ENCODE measurements at places on chromosomes 3 and 15.

- no peak for DNase-seq
These were observed 81.6 kb upstream of the CHMP2B start for GRCh38 chr3:87145553-87145952.

DNA sequence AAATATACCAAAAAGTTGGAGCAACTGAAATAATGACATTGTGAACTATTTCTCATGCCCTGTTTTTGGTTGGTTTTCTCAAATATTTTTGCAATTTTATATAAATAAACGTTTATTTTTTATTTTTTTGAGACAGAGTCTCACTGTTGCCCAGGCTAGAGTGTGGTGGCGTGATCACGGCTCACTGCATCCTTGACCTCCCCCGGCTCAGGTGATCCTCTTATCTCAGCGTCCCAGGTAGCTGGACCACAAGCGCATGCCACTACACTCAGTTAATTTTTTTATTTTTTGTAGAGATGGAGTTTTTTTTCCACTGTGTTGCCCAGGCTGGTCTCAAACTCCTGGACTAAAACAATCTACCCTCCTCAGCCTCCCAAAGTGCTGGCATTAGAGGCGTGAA is 45.6 kb downstream of the YEATS2 start:
- DNase-seq: no peak

GRCh38 chr3:148604270-148605085 is 93.2 kb upstream of the AGTR1 start:
- DNase-seq: peak; percentile 76

DNA sequence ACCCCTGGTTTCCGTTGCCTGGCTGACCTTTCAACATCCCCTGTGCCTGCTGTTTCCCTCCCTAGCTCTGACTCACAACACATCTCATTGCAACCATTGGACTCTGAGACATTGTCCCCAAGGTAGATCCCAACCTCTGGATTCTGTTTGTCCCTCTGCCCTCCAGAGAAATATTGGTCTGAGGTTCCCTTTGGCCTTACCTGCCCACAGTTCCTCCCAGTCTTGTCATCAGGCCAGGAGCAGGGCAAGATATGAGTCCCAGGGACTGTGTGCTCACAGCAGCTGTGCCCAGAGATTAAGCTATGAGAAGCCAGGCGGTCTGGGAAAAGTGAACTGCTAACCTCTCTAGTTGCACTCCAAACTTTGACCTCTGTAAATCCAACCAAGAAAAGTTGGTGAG is 168.2 kb upstream of the NR2F2 start:
- DNase-seq: no peak

DNA sequence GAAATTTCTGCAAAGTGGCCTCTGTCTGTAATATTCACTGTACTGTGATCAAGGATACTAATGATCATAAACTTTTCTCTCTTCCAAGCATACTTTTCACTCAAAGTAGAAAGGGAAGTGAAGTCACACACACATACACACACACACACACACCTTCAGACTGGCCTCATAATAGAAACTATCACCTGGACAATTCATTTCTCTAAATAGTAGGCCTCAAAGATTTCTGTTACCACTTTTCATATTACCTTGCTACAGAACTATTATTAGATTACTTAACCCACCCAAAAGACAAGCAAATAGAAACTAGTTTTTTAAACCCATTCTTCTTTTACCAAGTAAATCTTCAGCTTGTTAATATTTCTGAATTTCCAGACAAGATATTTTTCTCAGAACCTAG is 12.2 kb downstream of the CPB1 start:
- DNase-seq: no peak

GRCh38 chr3:86629511-86629910 is 361.4 kb downstream of the VGLL3 start:
- no peak for DNase-seq

DNA sequence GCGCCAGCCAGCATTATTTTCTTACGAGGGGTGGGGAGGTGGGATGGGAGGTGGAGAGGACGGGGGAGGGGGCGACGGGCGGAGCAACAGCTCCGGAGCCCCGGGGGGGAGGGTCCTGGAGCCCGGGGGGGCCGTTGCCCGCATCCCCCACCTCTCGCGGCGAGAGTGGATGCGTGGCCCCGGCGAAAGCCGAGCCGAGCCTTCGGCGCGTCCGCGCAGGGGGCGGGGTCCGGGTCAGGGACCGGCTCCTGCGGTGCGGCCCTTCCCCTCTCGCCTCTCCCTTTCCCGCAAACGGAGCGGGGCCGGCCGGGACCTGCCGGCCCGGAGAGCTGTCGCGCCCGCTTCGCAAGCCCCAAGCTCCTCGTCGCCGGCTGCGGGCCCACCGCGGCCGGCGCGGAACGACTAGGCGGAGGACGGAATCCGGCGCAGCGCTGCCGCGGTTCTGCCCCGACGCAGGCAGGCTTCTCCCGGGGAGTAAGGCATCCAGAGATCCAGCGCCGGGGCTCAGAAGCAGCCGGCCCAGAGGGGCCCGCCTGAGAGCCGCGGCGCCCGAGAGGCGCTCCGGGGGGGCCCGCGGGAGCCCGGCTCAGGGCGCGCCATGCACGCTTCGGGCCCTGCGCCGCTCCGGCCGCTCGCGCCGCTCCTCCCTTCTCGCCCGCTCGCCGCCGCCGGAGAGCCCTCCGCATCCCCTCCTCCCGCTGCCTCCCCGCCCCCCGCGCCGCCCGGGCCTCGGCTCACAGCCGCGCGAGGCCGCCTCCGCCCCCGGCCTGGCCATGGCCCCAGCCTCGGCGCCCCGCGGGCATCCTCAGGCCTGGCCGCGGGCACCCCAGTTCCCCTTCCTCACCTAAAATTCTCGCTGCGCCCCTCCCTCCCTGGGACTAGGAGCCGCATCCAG is 459 bp upstream of the ADCY5 start:
- peak; percentile 73 for DNase-seq

GRCh38 chr3:14766428-14767244 is 52.1 kb upstream of the FGD5 start:
- DNase-seq: no peak

DNA sequence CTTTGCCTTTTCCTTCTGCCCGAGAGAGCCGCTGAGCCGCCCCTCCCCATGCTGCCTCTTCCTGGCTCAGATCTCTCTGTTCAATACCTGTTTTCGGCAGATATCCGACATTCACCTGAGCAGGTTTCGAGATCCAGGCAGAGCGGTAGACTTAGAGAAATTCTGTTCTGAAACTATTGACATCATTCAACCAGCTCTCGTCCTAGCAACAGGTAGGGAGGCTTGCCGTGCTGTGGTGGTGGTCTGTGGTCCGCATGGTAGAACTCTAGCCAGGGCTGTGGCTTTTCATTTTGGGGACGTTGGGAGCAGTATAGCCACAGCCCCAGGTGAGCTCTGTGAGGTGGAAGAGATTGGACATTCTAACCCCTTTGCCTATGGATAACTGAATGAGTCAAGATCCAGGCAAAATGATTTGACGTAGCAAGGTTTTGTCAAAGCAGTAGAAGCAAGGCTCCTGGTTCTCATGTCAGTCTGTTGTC is 810 bp downstream of the TMEM62 start:
- no peak for DNase-seq

DNA sequence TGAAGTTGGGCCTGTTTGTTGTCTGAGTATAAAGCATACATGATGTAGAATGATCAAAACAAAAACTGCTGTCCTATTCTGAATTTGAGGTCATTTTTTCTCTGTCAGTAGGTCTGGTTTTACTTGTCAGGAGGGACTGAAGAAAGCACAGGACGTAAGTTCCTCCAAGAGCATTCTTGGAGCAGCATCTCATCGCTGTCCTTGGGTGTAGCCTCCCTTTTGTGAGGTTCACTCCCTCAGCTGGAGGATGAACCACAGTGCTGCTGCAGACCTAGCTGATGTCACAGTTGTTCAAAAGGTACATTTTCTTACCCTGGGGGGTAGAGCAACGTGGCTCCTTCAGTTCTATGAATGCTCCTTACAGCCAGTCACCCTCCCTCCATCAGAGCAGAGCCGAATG is 490.0 kb upstream of the TBL1XR1 start:
- DNase-seq: no peak

DNA sequence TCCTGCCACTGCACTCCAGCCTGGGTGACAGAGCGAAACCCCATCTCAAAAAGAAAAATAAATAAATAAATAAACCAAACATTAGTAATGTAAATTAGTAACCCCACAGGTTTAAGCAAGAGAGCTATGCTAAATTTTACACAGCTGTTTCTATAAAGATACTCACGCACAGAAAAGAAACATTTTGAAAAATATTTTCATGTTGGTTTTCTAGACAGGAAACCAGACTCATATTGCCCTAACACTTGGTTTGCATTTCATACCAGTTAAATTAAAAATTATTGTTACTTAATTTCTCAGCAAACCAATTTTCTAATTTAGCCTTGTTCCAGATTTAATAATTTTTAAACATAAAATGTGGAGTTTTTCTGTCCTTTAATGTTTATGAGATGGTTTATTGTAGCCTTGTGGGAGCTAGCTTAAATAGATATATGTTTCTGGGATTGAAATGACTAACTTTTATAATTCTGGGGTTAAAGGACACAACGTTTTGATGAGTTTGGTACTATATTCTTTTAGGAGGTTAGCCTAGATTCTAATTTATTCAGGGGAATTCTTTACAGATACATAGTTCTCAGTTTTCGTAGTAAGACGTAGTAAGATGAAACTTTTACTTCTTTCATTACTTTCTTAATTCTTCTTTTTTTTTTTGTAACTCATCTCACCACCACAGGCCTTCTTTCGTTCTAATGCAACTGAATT is 42.6 kb upstream of the SLC4A7 start:
- no peak for DNase-seq

DNA sequence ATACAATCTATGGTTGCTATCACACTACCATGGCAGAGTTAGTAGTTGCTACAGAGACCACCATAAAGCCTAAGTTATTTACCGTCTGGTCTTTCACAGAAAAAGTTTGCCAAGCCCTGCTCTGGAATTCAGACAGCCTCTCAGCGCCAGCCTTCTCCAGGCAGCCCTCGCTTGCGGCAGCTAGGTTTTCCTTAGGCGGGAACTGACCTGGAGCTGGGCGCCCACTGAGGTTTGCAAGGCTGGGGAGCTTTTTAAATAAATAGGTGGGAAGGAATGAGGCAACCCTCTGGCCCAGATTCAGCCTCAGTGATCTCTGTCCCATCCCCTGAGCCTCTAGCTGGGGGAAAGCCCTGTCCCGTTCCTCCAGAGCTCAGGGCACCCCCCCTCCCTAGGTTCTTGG is 1.2 kb downstream of the CTSH start:
- no peak for DNase-seq

DNA sequence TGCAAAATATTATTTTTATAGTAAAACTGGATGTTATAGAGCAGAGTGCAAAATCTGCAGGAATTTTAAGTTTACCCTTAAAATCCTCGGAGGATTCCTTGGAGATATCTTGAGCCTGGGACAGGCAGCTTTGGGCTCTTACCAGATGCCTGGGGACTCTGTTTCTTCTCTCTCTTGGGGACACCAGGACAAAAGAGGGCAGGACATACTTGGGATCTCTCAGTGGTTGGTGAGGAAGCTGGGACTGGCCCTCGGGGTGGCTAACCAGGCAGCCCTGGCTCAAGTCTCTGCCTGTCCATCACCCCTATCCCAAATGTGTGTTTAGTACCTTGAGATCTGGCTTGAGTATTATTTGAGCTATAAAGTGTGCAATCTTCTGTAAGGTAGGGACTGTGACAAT is 38.6 kb downstream of the TKT start:
- DNase-seq: no peak

DNA sequence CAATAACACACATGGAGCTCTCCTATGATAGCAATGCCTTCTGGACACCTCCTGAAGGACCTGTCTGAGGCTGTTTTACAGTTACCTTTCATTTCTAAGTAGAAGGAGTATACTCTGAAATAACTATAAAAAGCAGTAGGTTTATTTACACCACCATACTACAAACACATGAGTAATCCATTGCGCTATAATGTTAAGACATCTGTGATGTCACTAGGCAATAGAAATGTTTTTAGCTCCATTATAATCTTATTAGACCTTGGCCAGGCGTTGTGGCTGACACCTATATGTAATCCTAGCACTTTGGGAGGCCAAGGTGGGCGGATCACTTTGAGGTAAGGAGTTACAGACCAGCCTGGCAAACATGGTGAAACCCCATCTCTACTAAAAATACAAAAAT is 24.7 kb downstream of the PXK start:
- DNase-seq: no peak

GRCh38 chr3:27767000-27767399 is 44.9 kb upstream of the EOMES start:
- no peak for DNase-seq

- no peak for DNase-seq
These were observed 17.4 kb downstream of the TIMP4 start for GRCh38 chr3:12141350-12141749.

DNA sequence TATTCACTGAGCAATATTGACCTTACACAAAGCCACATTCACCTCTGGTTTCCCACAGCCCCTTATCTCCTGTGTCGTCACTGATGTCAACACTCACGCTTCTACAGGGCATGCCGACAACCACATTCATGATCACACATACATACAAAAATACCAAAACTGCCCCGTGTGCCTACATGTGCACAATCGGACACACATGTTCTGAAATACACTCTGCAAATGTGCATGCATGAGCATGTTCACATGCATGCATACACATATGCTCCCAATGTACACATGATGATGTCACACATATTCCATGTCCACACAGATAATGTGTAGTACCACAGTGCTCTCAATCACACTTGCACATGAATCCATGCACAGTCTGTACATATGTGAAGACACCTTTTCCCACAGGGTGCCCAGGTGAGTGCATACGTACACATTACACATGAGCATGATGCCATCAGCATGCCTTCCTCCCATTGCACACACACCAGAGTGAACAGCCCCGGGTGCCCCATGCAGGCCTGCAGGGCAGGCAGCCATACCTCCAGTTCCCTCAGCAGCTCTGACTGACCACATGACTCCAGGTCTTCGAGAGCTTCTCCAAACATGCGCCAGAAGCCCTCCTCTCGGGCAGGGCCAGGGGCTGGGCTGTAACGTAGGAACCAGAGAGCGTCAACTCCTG is 37.0 kb downstream of the GRIP2 start:
- DNase-seq: no peak

- peak; percentile 41 for DNase-seq
These were observed 424.3 kb upstream of the TPRG1 start for GRCh38 chr3:188747489-188747888.

DNA sequence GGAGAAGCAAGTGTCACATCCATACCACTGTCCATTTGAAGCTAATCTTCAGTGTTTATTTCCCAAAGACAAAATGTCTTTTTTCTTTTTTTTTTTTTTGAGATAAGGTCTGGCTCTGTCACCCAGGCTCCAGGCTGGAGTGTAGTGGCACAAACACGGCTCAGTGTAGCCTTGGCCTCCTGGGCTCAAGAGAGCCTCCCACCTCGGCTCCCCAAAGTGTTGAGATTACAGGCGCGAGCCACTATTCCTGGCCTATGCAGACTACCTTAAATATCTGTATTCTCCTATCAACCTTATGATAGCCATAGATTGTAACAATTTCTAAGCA is 27.7 kb upstream of the VPS33B start:
- DNase-seq: no peak

- peak; percentile 5 for DNase-seq
These were observed 132.1 kb downstream of the WDR76 start for GRCh38 chr15:43958861-43959330.

- no peak for DNase-seq
These were observed 93.1 kb downstream of the MYLK start for GRCh38 chr3:123791073-123791370.
